NCI-H526 treated with DMSO at 0.1 percent for 48 hours (cell line): ENCODE measurements at places on chromosomes 4 and X.

- no peak for DNase-seq
Observed at GRCh38 chr4:168188754-168189153, 96.4 kb downstream of the ANXA10 start.

DNA sequence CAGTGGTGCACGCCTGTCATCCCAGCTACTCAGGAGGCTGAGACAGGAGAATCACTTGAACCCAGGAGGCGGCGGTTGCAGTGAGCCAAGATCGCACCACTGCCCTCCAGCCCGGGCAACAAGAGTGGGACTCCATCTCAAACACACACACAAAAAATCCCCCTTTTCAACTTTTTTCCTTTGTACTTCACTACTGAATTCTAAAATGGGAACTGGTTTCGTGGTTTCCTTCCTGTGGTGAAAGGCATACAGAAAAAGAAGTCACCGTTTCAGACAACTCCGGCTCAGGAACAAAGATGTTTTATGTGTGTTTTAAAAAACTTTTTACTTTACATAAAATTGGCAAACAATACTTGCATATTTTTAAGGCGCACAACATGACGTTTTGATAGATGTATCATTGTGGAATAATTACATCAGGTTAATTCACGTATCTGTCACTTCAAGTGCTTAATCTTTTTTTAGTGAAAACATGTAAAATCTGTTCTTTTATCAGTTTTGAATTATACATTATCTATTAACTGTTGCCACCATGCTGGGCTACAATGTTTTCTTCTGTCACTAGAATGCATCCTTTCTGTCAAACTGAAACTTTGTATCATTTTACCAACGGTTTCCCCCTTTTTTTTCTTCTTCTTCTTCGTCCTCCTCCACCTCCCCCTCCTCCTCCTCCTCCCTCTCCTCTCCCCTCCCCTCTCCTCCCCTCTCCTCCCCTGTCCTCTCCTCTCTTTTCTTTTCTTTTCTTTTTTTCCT is 186.0 kb downstream of the CRLF2 start:
- no peak for DNase-seq

DNA sequence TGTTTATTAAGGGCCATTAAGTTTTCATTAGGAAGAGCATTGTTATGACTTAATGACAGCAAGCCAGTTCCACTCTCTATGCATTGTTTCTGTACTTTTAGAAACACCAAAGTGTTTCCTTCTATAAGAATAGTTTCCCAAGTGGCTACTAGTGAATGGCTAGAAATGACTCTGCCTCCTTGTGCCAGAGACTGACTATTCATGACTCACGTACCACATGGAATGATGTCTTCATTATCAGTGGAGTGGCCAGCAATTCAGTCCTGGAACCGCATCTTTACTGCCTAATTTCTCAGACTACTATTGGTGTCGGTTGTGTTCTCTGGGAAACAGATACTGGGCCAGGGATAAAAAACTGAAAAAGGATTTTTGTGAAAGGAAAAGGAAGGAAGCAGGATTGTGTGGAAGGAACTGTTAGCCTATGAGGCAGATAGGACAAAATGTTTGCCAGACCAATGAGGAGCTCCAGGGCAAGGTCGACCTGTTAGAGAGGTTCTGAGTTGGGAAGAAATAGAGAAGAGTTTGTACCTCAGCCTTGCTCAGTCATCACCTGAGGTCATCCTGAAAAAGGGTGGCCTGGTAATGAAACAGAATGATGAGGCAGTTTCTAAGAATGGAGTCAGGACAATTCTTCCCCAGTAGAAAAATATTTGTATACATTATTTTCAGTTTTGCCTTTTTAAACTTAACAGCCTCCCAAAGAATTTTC is 218.6 kb downstream of the SPCS3 start:
- DNase-seq, result no peak

DNA sequence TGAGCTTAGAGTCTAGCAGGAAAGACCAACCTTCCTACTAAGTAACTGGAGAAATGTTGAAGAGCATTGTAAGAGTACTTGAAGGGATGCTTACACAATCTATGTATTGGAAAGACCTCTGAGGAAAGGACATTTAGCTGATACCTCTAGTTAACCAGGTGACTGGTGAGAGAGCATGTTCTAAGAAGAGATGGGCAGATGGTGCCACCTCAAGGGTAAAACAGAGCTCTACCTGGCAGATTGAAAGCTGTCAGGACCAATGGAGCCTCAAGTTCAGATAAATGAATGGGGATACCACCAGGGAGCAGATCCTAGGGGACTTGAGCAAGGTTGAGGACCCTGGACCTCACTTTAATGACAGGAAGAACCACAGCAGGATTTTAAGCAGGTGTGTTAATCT is 196.4 kb downstream of the QDPR start:
- no peak for DNase-seq

DNA sequence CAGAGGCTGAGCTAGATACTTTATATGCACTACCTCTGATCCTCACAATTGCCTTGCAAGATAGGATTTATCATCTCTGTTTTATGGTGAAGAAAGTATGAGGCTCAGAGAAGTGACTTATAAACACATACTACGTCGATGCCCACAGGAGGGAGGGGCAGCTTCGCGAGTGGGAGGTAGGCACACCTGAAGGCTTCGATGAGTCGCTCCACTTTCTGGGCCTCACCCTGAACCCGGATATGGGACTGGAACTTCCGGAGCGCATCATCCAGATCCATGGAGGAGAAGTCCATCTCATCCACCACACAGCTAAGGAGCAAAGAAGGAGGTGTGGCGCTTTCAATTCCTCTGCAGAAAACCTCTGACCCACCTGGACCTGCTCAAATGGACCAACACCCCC is 22.9 kb upstream of the KDM5C start:
- no peak for DNase-seq

GRCh38 chrX:68923147-68923546 is 94.3 kb downstream of the EFNB1 start:
- no peak for DNase-seq

DNA sequence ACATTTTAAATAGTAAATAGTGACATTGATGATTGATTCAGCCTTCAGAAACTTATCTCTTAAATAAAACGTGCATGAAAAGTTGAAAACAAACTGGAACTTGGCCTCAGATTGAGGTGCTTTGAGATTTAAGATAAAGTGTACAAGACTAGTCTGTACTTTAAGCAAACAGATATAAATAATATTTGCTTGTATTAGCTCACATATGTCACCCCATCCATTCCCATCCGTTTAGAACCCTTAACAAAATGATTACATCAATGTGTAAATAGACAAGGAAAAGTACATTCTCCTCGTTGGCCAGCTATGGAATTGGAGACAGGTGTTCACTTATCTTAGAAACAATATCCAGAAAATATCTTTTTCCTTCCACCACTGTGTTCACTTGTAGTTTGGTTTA is 130.8 kb downstream of the BANK1 start:
- no peak for DNase-seq

DNA sequence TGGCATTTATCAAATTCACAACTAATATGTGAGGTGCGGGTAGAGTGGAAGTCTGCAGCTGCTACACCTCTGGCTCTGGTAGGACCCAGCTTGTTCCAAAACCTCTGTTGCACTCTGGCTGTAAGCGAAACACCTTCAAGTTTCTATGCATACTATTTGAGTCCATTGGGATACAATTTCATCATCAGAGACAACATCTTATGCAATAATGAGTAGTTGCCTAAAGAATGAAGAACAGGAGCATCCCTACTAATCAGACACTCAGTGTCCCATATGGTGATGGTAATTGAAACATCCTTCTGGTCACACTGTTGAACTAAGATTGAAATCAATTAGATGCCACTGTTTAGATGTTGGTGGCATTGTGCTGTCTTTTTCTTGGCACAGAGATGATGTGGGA is 178.4 kb downstream of the MGST2 start:
- no peak for DNase-seq

- no peak for DNase-seq
Observed at GRCh38 chrX:124829930-124830329, 483.6 kb downstream of the SH2D1A start.

- no peak for DNase-seq
Observed at GRCh38 chrX:136214551-136214950, 36.6 kb downstream of the MAP7D3 start.

- no peak for DNase-seq
Observed at GRCh38 chrX:145609951-145610511, 207.6 kb upstream of the SLITRK2 start.

GRCh38 chr4:74840936-74841509 is 46.7 kb upstream of the BTC start:
- no peak for DNase-seq

DNA sequence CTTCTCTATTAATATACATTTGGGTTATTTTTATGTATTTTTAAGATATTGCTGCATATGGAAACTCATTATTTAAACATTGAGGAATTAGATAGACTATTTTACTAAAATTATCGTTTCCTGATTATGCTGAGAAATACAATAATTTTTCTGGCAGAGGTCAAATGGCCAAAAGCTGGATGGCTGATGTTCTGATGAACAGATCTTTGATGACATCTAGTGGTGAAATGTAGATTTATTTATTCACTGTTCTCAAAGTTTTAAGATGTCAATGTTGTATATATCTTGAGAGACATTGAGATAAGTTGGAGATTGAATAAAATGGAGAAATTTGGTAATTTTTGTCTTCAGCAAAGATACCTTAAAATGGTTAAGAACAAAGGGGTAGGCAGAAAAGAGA is 96.2 kb downstream of the UGT8 start:
- peak; percentile 29 for DNase-seq

DNA sequence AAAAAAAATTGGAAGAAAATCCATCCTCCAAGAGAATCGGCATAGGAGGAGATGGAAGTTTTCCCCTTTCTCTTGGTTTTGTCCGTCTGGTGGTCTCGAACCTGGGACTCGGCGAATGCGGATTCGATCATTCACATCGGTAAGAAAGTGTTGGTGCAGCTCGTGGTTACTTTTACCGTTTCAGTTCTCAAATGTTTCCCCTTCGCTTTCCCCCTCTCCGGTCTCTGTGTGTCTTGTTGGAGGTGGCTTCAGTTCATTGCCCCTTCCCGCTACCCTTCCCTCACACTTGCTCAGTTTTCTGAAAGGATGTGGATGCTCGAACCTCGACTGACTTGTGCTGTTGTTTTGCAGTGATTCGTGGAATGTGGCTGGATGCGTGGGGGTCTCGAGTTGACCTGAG is 840 bp downstream of the GRID2 start:
- DNase-seq, result peak; percentile 3

GRCh38 chr4:125104616-125105015 is 210.1 kb upstream of the FAT4 start:
- DNase-seq, result no peak
